ENCODE measurements at places on chromosomes 12 and 14.

- DNase-seq: no peak
Observed at GRCh38 chr12:127813147-127813546, 453.8 kb upstream of the TMEM132C start.

- no peak for DNase-seq
Observed at GRCh38 chr14:49050822-49051221, 535.4 kb downstream of the RPS29 start.

DNA sequence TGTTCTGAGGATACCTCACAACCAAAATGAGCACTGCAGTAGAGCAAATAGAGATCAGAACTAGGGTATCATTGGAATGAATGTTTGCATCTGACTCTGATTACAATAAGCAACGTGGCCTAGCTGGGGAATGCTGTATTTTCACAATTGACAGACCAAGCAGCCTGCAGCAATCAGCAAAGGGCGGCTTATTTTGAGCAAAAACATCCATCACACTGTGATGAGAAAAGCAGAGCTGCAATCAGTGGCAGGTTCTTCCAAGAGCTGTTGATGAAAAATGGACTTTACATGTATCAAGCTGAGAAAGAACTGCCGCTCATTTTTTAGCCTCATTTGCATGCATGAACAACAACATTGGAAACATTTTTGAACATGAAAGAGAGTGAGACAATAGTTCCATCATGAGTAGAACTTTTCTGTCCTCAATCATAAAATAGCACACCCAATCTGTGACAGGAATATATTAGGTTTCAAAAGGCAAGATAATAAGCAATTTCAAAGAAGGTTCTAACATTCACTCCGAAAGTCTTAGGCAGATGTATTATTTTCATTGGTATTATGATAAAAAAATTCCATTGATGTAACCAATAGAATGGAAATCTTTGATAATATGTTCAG lies 249.7 kb upstream of the FBXO33 start:
- no peak for DNase-seq

DNA sequence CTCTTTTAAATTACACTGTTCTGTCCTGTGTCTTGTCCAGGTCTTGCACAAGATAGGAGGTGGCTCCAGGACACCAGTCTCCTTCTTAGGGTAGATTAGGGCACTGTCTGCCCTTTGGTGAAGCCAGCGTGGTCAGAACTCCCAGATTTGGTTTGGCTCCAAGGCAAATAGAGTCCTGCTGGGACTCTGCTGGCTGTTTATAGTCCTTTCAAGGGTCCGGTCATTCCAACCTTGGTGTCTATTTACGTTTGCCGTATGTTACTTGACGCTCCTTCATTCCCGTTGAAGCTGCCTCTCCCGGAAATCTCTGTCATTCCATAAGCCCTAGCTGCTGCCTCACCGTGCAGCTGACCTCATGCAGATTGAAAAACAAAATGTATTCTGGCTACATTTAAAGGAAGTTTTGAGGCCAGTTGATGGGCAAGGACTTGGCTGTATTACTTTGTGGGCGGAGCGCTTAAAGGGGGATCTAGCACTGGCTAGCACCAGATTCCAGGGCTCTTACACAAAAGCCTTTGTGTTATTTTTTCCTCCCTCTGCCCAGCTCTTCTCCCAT lies 180.6 kb downstream of the AKAP6 start:
- DNase-seq: peak; percentile 58

DNA sequence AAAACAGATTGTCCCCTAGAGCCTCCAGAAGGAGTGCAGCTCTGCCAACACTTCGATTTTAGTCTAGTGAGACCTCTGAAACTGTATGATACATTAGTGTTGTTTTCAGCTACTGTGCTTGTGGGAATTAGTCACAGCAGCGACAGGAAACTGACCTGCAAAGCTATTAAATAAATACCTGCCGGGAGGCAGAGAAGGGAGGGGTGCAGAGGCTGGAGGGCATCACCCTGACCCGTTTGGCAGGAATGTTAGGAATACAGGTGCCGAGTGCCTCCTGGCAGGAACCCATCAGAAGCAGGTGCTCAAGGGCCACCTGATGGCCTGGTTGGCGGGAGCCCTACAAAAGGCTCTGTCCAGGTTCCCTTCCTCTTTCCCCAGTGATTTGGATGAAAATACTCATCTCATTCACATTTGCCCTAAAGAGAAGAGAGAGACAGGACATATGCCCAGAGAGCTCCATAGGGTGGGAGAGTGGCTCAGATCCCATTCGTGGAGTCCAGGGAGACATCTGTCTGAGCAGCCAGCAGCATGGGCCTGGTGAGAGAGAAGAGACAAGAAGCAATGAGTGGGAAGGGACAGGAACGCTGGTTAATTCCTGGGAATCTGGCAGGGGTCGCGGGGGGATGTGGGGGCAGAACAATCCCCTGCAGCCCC lies 44.6 kb downstream of the C14orf132 start:
- no peak for DNase-seq

DNA sequence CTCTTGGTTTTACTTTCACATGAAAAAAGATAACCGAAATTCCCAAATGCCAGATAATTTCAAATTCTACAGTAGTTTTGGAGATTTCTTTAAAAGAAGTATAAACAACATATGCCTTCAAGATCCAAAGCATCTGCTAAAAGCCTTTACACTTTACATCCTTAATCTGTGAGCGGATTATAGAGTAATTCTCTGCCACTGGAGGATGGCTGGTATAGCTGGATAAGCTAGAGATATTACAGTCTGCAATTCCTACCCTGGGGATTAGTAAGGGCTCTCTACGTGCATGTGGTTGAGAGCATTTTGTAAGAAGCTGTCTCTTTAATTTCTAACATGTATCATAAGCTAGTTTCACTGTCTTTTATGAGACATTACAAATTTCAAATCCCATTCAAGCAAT lies 240.3 kb upstream of the HMGA2 start:
- no peak for DNase-seq

GRCh38 chr14:68784226-68784910 lies 8.5 kb downstream of the ZFP36L1 start:
- DNase-seq: no peak

DNA sequence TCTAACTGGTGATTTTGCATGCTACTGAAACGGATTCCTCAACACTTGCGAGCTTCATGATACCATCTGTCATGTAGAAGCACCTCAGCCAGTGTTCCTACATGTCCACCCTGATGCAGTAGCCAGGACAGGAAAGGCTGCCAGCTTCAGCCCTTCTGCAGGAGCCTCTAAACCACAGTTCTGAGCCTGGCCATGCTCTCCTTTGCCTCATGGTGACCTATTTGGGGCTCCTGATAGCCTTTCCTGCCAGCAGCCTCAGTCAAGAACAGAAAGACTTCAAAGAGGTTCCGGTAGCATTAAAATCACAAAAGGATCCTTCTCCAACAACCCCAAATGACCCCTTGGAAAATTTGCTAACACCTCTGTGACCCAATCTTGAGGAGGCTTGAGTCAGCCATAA lies 96.0 kb downstream of the CNTN1 start:
- peak; percentile 7 for DNase-seq

DNA sequence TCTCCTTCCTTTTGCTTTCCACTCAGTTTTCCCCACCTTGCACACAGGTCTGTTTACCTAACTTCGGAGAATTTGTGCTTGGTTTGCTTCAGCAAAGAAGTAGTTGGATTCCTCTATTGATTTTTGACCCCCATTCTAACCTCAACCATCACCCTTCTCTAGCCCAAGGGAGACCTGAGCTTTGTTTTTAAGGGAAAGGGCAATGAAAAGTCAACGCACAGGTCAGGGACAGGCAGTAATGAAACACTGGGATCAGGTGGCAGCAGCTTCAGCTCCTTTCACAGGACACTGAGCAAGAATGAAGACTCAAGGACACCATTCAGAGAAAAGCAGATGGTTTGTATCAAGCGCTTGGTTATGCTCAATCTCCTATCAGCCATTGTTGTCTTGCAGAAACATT lies 46.9 kb upstream of the KRR1 start:
- no peak for DNase-seq

DNA sequence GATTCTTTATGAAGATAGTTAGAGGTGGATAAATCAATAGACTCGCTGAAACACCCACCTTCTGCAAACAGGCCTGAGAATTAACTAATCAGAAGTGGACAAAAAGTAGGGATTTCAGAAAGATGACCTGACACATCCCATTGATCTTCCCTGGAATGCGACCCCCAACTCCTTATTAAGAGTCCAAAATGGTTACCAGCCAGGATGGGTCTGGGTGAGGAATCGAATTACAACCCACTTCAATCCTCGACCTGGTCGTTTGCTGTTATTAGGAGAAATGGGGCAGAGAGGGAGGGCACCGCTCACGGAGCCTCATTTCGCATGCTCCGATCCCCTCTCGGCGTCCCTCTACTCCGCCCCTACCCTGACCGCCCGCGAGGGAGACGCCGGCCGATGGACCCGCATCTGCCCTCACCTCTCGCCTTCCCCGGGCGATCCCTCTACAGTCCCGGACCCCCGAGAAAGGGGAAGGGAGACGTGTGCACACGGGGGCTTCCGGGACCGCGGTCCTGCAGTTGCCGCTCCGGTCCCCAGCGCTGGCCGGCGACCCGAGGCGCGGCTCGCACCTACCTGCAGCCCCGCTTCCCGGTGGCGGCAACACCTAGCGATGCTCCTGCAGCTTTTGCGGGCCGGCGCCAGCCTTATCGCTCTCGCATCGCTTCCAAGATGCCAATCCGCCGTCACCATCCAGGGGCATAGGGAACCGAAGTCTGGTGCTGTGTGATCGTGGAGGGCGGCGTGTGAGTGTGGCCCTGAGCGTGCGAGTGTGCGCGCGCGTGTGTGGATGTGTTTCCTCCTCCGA lies 69.3 kb upstream of the USP15 start:
- no peak for DNase-seq

GRCh38 chr12:10067942-10068341 lies 30.8 kb downstream of the CLEC1A start:
- DNase-seq: no peak

GRCh38 chr12:119512772-119513497 lies 80.6 kb upstream of the TMEM233 start:
- DNase-seq: no peak

DNA sequence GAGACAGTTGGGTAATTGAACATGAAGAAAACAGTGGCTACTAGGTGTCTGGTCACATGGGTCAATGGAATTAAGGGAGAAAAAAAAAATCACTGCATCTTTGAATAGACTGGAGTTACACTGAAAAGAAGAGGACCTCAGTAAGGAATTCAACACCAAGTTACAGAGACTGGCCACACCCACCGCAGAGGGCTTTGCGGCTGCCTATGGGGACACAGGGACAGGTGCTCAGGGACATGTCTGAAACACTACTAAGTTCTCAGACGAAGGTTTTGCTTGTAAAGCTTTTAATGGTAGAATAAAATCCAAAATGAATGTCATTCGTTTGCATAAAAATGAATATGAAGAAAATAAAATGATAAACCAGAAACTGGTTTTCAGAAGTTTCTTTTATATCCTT lies 93.8 kb downstream of the STXBP6 start:
- DNase-seq: no peak

DNA sequence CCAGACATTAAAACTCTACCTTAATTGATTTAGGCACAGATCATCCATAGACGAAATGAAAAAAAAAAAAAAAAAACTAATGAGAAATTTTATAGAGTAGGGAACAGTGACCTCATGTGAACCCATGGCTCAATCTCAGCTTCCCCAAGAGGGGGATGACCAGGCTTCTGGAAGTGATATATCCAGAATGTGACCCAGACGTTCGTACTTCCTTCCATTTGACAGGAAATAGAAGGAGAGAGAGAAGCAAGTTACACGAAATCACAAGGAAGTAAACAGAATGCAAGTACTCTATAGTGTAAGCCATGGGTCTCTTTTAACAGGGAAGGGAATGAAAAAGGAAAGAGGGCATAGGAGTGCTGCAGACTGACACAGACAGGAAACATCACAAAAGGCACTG lies 10.1 kb downstream of the FOXN3 start:
- DNase-seq: no peak

All from C1 segment of cervical spinal cord (tissue), 14 donors.